Endothelial cell of umbilical vein (primary cell): ENCODE measurements at places on chromosomes 12 and 14. TPM values are rescaled to one million over a fixed set of nuclear protein-coding genes. Genes with fewer than 3 reads are reported as not detected.
A peak's percentile ranks its signal among the peaks of the same experiment; 100 is the strongest.

Gene PAH
- not detected in 2 replicates for polyA plus RNA-seq

Gene SLC38A4
- 0.19 and 0.36 TPM in 2 replicates for polyA plus RNA-seq

Gene VPS37B
- polyA plus RNA-seq, result 39.5 and 43.5 TPM in 2 replicates

Gene YEATS4
- 9.3 and 13.6 TPM in 2 replicates for polyA plus RNA-seq

Gene IQSEC3
- polyA plus RNA-seq, result not detected in 2 replicates

Gene KCNH5
- not detected in 2 replicates for polyA plus RNA-seq

Gene KLHL42
- polyA plus RNA-seq, result 20.1 and 22.2 TPM in 2 replicates

Gene GYS2
- 0.03 and 0.04 TPM in 2 replicates for polyA plus RNA-seq

Gene TAS2R42
- not detected in 2 replicates for polyA plus RNA-seq

Gene PCED1B
- 1.7 TPM in 2 replicates for polyA plus RNA-seq

DNA sequence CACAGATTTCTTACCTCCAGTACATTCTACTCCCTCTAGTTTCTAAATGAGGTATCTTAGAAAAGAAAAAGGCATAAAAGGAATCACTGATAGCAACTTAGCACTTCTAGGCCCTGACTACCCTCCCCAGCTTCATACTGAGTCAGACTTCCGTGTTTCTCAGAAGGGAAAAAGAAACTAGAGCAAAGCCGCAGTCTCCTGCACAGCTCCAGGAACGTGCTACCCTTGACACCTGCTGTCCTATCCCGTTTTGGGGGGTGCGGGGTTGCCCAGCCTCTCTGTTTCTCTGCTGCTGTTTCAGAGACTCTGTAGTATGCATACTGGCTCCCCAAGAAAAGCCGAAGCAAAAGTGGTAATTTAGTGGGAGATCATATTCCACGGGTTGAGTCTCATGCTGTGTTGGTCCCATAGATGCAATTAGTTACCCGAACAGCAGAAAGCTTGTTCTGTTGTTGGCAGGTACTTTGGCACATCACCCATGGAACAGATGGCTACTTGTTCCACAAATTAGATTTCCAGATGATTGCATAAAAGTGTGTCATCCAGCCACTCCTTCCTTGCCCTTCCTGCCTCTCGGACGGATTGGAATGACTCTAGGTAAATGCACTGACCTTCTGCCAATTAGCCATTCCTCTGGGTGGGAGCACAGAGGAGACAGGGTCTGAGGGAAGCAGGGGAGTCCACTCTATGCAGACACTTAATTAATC lies 438.1 kb downstream of the FUT8 start:
- DNase-seq, result no peak

GRCh38 chr14:24873551-24873950 lies 176.4 kb downstream of the STXBP6 start:
- DNase-seq, result no peak

- no peak for DNase-seq
Measured at GRCh38 chr12:51345681-51346080, 798 bp downstream of the CELA1 start.

DNA sequence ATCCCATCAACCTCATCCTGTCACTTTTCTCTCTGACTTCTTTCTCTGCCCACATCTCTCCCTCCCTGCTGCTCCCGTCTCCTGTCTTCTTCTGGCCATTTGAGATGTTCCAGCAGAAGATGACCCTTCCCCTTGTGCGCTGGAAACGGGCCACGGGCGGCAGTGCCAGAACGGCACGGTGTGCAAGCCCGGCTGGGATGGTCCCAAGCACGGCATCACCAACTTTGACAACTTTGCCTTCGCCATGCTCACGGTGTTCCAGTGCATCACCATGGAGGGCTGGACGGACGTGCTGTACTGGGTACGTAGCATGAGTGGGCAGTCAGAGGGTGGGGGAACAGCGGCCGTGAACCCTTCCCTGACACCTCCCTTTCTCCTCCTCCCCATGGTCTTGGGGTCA lies 301.7 kb upstream of the FKBP4 start:
- DNase-seq, result no peak

DNA sequence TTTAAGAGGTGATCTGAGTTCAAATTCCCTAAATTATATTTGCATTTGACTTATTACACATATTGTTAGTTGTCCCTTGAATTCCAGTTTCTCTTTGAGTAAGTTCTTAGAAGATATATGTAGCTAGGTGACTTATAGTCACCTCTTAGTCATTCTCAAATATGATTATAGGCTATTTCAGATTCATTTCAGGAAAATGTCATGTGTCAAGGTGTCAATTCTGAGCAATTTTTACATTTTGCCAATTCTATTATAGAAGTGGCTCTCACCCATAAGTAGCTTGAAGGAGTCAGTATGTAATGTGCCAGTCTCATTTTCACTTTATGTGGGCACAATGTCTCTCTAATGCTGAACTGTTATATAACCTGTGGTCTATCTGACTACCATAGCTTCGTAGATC lies 623.4 kb downstream of the DIO2 start:
- DNase-seq, result no peak

GRCh38 chr14:33229269-33229929 lies 290.7 kb downstream of the NPAS3 start:
- no peak for DNase-seq

DNA sequence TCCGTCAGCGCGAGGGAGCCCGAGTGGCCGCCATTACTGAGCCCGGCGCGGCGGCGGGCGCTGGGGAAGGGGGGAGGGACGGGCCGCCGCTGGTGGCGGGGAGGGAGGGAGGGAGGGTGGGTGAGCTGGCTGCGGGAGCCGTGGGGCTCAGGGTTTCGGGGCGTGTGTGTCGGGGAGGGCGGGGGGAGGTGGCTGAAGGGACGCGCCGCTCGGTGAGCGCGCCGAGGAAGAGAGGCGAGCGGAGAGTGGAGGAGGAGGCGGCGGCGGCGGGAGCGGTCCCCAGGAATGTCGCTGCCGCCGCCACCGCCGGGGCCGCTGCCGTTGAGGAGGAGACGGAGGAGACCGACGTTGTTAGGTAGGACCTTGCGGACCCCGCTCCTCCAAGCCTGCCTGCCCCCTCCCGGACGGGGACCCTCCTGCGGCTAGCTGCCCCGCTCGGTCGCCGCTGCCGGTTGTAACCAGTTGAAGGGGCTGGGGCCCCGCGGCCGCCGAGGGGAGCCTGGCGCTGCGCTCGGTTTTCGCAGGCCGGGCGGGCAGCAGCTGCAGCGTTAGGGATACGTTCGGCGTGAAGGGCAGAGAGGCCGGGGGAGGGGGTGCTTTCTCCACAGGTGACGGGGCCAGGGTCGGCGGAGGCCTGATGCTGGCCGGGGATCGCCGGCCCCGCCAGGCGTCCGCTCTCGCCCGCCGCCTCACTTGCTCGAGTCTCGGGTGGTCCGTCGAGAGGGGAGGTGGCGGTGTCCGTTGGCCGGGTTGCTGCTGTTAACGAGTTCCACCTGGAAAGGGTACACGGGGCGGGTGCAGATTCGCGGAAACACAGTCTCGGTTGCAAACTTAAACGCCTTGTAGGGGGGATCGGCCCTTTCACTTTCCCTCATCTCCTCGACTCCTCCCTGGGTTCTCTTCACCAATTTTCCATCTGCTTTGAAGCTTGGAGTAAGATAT lies at the start of gene ARHGAP5:
Gene ARHGAP5, plus strand, starts transcription at position 224 of the 942 bp plus-strand sequence. CDS start 13,366 bp downstream, outside the sequence.
- peak; percentile 63 for DNase-seq

- no peak for DNase-seq
Measured at GRCh38 chr12:23510484-23510883, 439.0 kb downstream of the SOX5 start.

GRCh38 chr12:68905733-68906132 lies 27.2 kb downstream of the CPM start:
- no peak for DNase-seq

DNA sequence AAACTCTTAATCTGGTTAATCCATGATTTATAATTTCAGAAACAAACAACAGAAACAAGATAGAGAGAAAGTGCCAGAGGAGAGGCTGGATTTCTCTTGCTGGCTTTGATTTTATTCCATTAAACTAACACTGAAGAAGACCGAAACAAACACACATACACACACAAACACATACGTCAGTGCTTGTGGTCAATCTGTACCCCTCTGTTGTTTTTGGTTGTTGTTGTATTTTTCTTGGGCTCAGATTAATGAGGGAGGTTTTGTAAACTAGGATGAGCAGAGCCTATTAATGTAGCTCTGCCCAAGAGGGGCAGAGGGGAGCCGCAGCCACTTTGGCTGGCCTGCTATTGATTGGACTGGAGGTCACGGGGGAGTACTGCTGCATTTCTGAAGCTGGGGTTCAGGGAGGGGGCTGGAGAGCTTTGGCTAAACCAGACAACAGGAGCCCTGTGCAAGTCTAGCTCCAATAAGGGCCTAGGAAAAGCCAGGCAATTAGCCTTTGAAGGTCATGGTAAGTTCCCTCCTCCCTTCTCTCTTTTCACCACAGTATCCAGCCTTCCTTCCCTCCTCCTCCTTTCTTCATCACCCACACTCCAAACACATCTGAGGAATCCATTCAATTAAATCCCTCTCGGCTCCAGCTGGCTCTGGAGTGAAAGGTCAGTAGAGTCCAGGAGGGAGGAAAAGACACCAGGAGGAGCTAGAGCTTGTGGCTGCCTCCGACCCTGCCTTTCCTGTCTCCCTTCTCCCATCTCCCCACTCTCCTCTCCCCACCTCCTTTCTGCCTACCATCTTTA lies 344.1 kb upstream of the LMO3 start:
- no peak for DNase-seq
